ENCODE measurements at places on chromosomes 1 and 21. TPM values are rescaled to one million over a fixed set of nuclear protein-coding genes. Genes with fewer than 3 reads are reported as not detected.
A peak's percentile ranks its signal among the peaks of the same experiment; 100 is the strongest.

Gene BLACAT1
- 0.30 TPM for total RNA-seq

Gene CD84
- 8.6 TPM for total RNA-seq

Gene CELA2B
- total RNA-seq, result not detected

Gene S100A12
- not detected for total RNA-seq

DNA sequence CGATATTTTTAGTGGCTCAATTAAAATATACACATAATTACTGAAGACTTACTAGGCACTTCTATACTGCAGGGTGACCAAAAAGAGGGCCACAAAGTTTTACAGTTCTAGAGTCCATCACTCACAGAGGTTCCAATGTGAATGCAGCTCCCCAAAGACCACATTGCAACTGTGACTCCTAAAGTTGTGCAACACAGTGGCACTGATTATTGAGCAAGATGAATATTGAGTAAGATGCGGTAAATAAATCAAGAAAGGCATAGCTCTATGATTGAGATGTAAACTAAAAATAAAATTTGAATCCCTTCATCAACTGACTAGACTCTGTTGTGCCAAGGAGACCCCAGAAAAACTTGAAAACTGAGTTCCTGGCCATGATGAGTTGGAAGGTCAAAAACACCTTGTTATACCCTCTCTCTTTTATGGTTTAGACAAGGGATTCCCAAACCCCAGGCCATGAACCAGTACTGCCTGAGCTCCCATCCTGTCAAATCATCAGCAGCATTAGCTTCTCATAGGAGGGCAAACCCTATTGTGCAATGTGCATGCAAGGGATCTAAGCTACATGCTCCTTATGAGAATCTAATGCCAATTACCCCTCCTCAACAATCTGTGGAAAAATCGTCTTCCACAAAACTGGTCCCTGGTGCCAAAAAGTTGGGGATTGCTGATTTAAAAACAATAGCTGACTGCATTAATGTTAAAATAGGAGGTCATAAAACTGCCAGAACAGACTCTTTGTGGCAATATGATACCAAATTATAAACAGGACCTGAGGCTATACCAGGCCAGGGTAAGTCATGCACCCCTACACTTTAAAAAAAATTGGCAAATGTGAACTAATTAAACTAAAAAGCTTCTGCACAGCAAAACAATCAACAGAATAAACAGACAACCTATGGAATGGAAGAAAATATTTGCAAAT is 94.3 kb downstream of the ADGRL4 start:
- DNase-seq, result no peak

DNA sequence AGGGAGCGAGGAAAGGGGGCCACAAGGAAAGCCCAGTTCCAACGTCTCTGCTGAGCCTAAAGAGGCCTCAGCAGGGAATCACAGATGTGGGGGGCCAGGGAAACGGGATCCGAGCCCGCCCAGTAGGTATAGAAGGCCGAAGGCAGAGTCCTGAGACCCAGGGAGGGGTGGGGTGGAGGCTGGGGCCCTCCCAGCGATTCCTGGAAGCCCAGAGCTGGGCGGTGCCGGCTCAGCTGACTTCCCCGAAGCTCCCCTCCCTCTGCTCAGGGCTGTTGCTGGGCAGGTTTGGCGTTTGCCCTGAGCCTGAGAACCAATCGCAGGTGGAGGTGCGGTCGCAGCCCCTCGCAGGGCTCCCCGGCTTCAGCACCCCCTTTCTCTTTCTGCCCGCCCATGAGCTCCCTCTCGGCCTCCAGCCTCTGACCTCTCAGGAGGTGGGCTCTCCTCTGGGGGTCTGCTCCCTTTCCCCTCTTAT is 12.8 kb downstream of the ADAMTSL4 start:
- DNase-seq, result peak; percentile 97

DNA sequence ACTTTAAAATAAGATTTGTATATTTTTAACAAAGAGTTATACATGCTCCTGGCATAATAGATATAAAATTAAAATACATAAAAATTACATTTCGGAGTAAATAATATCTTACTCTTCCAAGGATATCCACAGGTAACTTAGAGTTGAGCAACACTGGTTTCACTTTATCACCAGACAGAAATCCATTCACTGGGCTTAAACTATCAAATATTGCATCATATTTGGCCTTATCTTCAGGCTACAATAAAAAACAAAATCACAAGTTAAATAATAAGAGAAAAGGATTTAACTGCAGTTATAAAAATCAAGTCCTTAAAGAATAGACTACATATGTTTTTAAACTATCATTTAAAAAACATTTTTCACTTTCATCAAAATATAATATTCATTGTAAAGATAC is 55.5 kb downstream of the EPS15 start:
- DNase-seq, result no peak

GRCh38 chr1:42831273-42831672 is 14.1 kb upstream of the SVBP start:
- DNase-seq, result no peak

GRCh38 chr21:41765973-41766882 is 624 bp downstream of the RIPK4 start:
- no peak for DNase-seq

DNA sequence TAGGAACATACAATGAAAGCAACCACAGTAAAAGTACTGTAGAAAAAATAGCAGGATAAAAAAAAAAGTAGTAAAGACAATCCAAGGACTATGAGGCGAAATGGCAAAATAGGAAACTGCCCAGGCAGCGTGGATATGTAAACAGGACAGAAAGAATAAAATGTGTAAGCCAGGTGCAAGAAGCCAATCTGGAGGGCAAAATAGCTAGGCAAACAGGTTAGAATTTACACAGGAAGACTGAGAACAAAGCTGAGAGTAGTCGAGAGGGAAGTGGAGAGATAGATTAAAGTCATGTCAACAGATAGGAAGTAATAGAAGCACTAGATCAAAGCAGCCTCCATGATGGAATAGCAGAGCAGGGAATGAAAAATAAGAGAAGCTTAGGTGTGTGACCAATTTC is 124.2 kb upstream of the B3GALT2 start:
- no peak for DNase-seq

DNA sequence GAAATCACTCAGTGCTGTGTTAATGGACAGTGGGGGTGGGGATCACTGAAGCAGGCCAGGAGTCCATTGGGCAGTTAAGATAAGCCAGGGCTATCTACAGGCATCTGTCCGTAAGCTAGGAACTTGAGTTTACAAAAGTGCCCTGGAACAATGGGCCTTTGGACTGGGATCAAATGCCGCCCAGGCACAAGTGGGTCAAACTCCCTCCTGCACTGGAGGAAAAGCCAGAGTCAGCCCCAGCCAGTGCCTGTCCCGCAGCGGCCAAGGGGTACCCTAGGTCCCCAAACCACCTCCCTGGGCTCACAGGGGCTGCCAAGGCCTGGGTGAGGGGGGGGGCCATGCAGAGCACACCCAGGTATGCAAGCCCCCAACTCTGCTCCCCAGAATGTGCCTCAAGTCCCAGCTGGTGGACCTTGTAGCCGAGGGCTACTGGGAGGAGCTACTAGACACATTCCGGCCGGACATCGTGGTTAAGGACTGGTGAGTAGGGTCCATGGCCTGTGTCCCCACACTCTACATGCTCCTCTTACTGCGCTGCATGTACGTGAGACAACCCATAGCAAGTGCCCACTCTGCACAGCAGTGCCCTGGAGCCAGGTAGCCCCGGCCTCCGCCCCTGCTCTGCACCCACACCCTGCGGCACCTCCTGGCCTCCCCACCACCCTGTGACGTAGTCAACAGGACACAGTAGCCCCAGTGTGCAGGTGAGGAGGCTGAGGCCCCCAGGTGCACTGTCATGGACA is 7.7 kb downstream of the FBXO6 start:
- no peak for DNase-seq

DNA sequence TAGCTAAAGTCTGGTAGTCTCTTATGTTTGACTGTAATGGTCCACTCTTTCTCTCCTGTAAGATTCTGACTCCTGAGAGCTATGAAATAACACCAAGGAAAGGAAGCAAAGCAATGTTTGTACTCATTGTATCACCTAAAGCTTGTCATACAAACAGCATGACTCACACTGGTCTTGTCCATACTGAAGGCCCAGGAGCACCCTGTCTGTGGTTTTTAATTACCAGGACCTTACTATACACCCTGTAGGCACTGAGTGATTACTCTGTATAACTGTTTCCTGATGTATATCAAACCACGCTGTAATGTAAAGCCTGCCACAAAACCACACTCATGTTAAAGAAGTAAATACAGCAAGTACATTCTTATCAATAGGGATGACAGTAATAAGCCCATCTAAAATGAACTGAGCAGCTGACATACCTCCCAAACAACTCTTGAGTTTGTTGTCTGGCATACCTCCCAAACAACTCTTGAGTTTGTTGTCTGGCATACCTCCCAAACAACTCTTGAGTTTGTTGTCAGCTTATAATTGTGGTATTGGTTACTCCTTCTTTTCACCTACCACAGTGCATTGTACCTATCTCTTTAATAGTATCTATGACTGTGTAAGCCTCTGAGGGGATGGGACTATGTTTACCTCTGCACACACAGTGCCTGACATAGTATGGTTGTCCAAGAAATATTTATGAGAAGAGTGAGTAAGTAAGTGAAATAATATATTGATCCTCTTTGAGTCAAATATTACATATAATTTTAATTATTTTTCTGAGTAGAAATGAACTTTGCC is 11.6 kb upstream of the TNFSF18 start:
- no peak for DNase-seq

DNA sequence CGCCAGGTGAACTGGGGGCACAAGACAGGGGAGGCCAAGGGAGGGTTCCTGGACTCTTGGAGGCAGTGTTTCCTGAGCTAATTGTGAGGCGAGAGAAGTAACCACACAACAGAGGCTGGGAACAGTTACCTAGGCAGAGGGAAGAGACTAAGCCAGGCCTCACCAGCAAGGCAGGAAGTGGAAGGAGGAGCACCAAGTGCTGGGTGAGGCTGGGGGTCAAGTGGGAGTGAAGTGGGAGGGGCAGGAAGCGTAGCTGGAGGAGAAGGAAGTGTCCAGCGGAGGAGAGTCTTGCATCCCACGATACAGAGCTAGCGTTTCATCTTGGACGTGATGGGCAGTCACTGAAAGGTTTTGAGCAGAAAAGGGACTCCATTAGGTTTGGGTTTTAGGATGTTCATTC is 48.3 kb upstream of the CAPZB start:
- no peak for DNase-seq
